ENCODE measurements at places on chromosomes 7 and 10. TPM values are rescaled to one million over a fixed set of nuclear protein-coding genes. Genes with fewer than 3 reads are reported as not detected.

- H3K27ac ChIP-seq, result no peak overlapping the region
- DNase-seq, result no peak
- H3K4me1 ChIP-seq, result no peaks in the 10 kb centered on the region
Measured at GRCh38 chr10:36621346-36621745, 504.1 kb upstream of the ANKRD30A start.

- DNase-seq, result no peak
- H3K4me3 ChIP-seq, result no peak overlapping the region
- peaks cover 1% of the 10 kb centered on the region for H3K36me3 ChIP-seq
- H3K27ac ChIP-seq, result no peak overlapping the region
Measured at GRCh38 chr10:50640238-50640637, 16.5 kb upstream of the SGMS1 start.

Gene UNCX
- total RNA-seq, result not detected

DNA sequence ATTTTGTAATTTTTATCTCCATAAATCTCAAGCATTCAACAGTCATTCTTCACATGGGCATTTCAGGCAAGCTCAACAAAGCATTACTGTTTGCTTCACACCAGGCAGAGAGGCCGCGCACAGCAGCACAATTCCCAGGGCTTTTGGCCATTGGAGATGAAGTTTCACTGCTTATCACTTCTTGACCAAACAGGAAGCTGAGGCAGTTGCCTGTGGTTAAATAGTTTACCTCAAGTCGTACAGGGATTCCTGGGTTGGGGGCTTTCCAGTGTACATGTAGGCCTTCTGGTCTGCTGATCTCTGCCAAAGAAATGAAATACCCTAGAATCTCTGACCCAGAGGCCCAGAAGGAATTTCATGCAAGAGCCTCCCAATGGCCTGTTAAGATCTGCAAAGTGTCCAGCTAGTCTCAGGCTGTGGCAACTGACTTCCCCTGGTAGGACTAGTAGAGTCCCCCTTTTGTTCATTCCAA is 11.2 kb upstream of the PRDX3 start:
- H3K27me3 ChIP-seq, result no peaks in the 10 kb centered on the region
- H3K4me1 ChIP-seq, result peaks cover 37% of the 10 kb centered on the region
- H3K27ac ChIP-seq, result no peak overlapping the region
- H3K4me3 ChIP-seq, result peak overlapping the region; percentile 28
- H3K36me3 ChIP-seq, result no peaks in the 10 kb centered on the region
- DNase-seq, result peak; percentile 26

DNA sequence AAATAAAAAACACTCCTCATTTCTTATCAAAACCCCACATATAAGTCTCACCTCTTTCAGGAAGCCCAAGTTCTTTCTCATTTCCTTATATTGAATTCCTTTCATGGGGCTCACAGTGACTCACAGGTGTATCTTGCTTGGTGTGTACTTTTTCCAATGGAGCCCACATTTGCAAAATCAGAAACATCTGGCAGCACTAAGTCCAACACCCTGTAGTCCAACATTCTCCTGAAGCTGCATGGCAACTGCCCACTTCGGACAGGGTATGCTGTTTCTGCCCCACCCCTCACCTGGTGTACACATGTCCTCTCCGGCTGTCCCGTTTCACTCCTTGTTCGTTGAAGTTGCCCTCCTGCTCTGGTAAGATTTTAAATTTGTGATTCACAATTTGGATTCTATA is 544.1 kb downstream of the SORCS3 start:
- no peak overlapping the region for H3K4me3 ChIP-seq
- H3K36me3 ChIP-seq, result no peaks in the 10 kb centered on the region
- H3K27me3 ChIP-seq, result no peaks in the 10 kb centered on the region
- no peaks in the 10 kb centered on the region for H3K4me1 ChIP-seq
- no peak for DNase-seq

GRCh38 chr7:39353615-39354376 is 212.4 kb upstream of the YAE1 start:
- peaks cover 4% of the 10 kb centered on the region for H3K4me1 ChIP-seq
- no peaks in the 10 kb centered on the region for H3K27me3 ChIP-seq
- H3K27ac ChIP-seq, result no peak overlapping the region
- no peak overlapping the region for H3K4me3 ChIP-seq
- DNase-seq, result no peak

Gene CXCL12
- not detected for total RNA-seq

GRCh38 chr7:125253452-125254190 is 324.0 kb upstream of the POT1 start:
- H3K36me3 ChIP-seq, result no peaks in the 10 kb centered on the region
- no peak overlapping the region for H3K27ac ChIP-seq
- H3K4me1 ChIP-seq, result no peaks in the 10 kb centered on the region
- H3K27me3 ChIP-seq, result no peaks in the 10 kb centered on the region

GRCh38 chr7:84664626-84665025 is 470.0 kb upstream of the SEMA3A start:
- no peak for DNase-seq
- no peak overlapping the region for H3K4me3 ChIP-seq
- H3K36me3 ChIP-seq, result no peaks in the 10 kb centered on the region
- no peaks in the 10 kb centered on the region for H3K4me1 ChIP-seq

Gene MINDY4
- total RNA-seq, result 0.96 TPM

- H3K4me3 ChIP-seq, result no peak overlapping the region
- H3K27me3 ChIP-seq, result no peaks in the 10 kb centered on the region
- H3K27ac ChIP-seq, result no peak overlapping the region
- DNase-seq, result no peak
Measured at GRCh38 chr10:60414877-60415585, 25.4 kb upstream of the ANK3 start.

Gene CPED1
- total RNA-seq, result not detected

Gene DENND11
- total RNA-seq, result 33.5 TPM

Gene IFIT2
- total RNA-seq, result 0.34 TPM

Gene TUBAL3
- total RNA-seq, result not detected

DNA sequence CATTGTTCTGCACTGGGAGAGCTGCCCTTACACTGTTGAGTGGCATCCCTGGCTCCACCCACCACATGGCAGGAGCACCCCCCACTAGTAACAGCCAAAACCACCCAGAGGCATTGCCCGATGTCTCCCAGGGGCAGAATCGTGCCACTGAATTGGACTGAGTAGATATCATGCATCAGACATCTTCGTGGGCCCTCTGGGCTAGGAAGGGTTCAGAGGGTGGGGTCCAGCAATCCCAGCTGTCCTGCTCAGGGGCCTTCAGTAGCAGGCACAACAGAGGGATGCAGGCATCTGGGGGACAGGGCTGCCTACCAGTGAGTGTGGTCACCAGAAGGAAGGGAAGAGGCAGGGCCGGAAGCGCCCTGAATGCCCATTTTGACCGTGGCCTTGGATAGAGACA is 119.7 kb upstream of the PPP2R2D start:
- H3K36me3 ChIP-seq, result no peaks in the 10 kb centered on the region
- H3K4me1 ChIP-seq, result no peaks in the 10 kb centered on the region
- no peak overlapping the region for H3K27ac ChIP-seq
- no peak for DNase-seq
- no peaks in the 10 kb centered on the region for H3K27me3 ChIP-seq

Gene TWIST1
- 5.6 TPM for total RNA-seq

Gene GLI3
- not detected for total RNA-seq

Gene ZRANB1
- 16.0 TPM for total RNA-seq

GRCh38 chr10:64346389-64346788 is 825.2 kb downstream of the REEP3 start:
- no peaks in the 10 kb centered on the region for H3K4me1 ChIP-seq
- DNase-seq, result no peak
- no peaks in the 10 kb centered on the region for H3K27me3 ChIP-seq
- H3K4me3 ChIP-seq, result no peak overlapping the region
- H3K27ac ChIP-seq, result no peak overlapping the region
- no peaks in the 10 kb centered on the region for H3K36me3 ChIP-seq

All from activated T-helper 1 cell treated with anti-CD3 and anti-CD28 coated beads, Interleukin-12 subunit alpha, Interleukin-12 subunit beta, Interleukin-2, Interleukin-4 antibody, amounts not matched to agents 30 ng/mL and 10 ng/mL and 1 ng/mL, durations not matched to agents 14 hours and 24 hours and 36 hours (primary cell).